Stimulated activated CD4-positive, alpha-beta T cell treated with anti-CD3 and anti-CD28 coated beads, Interleukin-2, amount 100 ng/mL, for 24 hours (primary cell): ENCODE measurements at places on chromosomes 12 and 14.

DNA sequence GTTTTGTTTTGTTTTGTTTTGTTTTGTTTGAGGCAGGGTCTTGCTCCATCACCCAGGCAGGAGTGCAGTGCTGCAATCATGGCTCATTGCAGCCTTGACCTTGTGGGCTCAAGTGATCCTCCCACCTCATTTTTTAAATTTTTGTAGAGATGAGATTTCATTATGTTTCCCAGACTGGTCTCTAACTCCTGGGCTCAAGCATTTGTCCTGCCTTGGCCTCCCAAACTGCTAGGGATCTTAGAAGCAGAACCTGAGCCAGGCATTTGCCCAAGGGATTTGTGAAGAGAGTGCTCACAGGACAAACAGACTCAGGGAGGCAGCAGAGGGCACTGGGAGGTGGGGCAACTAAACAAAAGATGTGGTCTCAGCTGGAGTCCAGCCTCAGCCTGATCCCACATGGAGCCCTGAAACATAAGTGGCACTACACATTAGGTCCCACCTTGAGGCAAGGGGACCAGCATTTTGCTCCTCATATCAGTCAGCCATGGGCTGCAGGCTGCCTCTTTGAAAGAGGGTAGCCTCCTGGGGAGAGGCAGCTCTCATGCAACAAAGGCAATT lies 86.2 kb upstream of the CMKLR1 start:
- DNase-seq, result no peak

DNA sequence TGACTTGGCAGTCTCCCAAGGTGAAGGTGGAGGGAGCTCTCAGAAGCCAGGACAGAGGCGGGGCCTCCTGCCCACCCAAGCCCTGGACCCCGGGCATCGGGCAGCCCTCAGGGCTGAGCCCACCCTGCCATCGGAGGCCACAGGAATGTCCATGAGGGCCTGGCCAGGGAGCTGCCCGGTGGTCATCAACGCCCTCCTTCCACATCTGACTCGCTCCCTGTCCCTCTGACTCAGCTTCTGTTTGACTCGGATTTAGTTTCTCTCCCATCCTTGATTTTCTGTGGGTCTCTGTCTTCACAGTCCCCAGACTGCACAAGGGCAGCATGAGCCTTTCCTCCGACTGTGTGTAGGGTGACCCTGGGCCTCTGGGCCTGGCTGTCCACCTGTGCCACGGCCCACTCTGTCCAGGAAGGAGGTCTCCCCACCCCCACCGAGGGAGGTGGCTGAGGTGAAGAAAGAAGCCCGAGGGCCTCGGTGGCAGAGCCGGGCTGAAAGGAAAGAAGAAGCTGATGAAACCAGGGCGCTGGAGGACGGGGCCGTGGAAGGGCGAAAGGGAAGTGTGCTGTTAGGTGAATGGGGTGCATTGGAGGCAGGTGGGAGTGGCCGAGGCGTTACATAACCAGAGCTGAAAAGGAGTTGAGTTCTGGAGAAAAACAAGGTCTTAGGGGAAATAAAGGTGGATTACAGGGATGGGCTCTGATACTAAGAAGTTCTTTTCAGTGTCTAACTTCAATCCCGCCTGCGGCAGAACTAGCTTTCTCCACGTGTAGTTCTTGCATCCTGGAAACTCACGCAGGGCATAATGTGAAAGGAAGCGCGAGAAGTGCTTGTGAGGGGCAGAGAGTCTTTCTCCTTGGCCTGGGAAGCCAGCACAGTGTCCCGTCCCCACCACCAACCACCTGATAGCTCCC lies 16.7 kb upstream of the TMEM106C start:
- DNase-seq, result no peak

DNA sequence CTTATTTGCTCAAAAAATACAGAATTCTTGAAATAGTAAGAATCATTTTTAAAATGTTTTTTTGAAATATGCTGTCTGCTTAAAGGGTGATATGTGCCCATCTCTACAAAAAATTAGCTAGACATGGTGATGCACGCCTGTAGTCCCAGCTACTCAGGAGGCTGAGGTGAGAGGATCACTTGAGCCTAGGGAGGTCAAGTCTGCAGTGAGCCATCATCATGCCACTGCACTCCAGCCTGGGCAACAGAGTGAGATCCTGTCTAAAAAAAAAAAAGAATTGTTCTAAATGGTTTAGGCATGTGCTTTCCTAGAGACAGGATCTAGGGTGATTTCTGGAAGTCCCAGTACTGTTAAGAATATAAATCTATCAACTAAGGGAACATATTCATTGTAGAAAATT lies 75.6 kb upstream of the HECTD1 start:
- DNase-seq, result no peak

GRCh38 chr14:94099006-94099405 lies 11.5 kb upstream of the IFI27 start:
- no peak for DNase-seq

DNA sequence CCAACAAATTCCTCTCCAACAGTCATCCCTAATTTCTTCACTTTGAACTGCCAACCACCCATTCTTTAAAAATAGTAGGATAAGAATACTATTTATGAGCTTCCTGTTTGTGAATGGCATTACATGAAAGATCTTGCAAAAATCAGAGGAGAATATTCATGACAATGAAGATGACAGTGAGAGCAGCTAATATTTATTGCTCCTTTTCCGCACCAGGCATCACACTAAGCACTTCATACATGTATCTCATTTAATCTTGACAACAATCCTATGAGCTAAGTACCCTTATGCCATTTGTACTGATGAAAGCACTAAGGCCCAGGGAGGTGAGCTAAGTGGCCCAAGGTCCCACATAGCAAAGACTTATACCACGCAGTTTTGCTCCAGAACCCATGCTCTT lies 37.3 kb upstream of the CAPRIN2 start:
- DNase-seq, result no peak

DNA sequence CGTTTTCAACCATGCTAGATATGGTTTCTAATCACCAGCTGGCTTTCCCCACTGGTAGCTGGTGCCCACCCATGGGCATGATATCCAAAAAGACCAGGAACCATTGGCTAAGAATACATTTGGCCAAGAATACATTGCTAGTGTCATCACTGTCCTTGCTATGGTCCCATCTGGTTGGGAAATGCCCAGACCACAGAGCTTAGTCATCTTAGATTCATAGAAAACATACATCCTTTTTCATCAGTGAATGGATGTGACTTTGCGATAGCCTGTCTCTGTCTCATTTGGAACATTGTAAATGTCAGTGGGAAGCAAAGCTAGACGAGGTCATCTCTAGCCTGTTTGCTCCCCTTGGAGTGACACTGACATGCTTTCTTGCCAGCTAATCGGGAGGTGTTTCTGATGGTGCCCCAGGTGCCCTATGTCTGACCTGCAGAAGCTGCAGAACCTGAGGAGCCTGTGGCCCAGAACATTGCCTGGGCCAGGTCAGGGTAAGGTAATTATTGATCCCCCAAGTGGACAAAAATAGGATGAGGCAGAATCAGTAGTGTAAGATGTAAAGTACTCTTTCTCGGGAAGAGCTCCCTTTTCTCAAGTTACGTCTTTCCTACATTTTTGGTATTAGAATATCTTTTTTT lies 194.8 kb downstream of the SLC41A2 start:
- DNase-seq, result no peak

DNA sequence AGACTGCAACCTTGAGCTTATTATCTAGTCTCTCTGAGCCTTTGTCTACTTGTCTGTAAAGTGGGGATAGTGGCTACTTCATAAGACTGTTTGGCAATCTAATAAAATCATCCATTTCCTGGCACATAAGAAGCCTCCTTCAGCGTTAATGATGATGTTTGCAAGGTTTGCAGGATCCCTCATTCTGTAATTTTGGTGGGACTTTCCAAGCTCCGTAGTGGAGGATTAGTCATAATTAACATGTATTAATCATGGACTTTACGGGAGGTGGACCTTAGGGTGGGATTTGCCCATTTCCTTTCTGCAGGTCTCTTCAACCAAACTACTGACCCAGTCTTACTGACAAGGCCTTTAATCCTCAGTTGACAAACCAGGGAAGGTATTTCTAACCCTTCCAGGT lies 66.2 kb downstream of the NTF3 start:
- no peak for DNase-seq

DNA sequence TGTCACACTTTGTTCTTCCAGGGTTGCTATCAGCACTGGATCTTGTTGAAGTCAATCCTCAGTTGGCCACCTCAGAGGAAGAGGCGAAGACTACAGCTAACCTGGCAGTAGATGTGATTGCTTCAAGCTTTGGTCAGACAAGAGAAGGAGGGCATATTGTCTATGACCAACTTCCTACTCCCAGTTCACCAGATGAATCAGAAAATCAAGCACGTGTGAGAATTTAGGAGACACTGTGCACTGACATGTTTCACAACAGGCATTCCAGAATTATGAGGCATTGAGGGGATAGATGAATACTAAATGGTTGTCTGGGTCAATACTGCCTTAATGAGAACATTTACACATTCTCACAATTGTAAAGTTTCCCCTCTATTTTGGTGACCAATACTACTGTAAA lies 23.7 kb downstream of the VTI1B start:
- DNase-seq, result no peak

DNA sequence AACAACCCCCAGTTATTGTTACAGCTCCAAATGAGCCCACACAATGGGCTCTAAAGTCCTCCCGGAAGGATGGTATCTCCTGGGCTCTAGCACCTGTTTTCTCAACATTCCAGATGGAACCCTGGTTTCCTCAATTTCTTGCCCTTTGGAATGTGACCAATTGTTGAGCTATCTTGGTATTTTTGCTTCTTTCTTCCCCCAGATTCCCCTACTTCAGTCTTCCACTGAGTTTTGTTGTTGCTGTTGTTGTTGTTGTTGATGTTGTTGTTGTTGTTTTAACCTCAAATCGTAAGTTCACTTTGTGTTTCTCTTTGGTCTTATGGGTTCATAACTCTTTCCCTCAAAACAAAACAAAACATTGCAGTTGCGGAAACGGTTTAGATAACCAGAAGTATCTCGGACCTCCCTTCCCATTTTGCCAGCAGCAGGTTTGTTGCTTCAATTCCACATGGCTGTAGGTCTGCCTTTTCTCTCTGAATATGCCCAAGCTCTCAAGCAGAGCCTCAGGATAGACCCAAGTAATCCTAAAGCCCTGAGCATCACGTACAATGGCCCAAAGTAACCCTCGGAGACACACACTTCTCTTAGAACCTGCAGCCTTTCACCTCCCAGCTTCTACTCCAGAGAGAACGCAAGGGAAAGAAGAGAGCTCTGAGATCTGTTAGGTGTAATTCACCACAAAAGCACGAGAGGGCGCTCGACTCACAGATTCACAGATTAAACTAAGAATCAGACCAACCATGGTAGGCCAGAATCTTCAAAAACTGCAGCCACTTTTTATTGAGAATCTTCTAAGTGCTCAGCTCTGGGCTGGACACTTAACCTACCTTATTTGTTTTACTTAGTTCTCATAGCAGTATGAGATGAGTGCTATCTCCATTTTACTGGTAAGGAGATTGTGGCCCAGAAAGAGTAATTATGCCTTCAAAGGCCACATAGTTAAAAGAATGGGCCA lies 1.0 kb upstream of the DDX23 start:
- DNase-seq, result peak; percentile 93

GRCh38 chr12:31368666-31369361 lies 42.9 kb upstream of the SINHCAF start:
- DNase-seq, result no peak
